ENCODE measurements at places on chromosomes 3 and 15.
A peak's percentile ranks its signal among the peaks of the same experiment; 100 is the strongest.

DNA sequence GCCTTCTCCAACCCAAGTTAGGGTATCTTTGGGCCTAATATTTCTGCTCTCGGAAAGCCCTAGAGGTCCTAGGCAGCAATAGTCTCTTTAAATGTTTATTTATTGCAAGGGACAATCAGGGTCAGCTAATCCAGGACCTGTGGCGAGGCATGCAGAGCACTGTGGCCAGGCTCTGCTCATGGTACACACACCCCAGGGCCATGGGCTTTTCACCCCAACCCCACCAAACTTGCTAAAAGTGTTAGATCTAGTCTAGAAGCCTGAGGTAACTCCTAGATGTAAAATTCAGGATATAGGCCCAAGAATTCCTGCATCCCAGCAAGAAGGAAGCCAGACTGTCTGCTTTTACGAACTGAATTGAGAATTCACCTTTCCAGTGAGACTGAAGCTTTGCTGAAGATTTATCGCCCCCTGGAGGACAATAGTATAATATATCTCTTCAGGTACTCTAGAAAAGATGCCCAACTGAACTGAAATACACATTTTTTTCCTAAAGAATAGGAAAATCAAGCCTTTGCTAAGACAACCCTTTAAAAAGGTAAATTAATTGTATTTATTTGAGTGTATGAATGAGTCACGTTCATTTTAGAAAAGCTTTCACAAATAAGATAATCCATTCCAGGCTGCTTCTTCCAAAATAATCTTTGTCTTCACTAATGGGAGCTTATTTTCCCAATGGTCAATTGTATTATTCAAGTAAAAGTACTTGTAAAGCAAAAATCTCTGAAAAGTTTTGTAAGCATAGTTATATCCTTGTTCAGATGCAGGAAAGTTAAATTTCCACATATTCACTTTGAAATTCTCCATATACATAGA is 89.8 kb downstream of the LRRC3B start:
- peak; percentile 29 for DNase-seq

DNA sequence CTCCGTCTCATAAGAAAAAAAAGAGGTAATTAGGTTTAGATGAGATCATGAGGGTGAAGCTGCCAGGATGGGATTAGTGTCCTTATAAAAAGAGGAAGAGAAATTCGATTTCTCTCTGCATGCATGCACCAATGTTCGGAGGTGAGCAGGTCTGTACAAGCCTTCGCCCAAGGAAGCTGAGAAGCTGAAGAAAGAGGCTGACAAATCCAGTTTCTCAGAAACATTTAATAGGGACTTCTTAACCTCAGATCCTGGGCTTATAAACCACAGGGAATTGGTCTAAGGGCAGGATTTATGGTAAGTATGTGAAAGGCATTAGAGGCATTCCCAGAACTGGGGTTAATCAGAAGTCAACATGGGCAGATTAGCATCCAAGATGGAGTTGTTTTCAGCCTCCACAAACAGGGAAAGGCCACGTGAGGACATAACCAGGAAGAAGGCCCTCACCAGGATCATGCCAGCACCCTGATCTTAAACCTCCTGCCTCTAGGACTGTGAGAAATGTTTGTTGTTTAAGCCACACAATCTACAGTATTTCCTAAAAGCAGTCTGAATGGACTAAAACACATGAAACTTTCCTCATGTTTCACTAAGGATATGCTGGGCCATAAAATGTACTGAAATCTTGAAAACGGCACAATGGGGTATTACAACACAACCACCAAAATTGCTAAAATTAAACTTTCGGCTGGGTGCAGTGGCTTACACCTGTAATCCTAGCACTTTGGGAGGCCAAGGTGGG is 11.3 kb downstream of the SHISA5 start:
- no peak for DNase-seq

DNA sequence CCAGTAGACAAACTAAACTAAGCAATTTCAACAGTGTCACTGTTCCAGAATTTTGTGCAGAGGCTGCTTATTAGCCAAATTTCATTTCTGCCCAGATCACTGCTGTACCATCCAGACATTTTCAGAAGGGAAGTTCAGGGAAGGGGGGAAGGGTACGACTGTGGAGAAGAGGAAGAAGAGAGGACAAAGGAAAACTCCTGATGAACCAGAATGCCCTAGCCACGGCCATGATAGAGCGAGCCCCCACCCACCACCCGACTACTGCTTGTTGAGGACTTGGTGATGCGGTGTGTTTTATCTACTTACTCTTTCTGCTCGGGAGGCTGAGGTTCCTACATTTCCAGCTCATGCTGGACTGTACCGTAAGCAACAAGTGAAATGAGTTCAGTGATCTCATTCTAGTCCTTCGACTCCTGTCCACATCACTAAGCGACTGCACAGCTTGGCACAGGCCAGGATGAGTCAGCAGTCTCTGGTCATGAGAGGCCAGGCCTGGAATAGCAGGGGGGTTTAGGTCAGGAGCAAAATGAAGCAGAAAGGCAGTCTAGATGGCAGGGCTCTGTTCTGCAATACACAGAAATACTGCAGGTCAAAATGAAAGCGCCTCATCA is 330.8 kb downstream of the TIGIT start:
- DNase-seq = no peak

GRCh38 chr3:53092942-53093341 is 37.3 kb downstream of the RFT1 start:
- DNase-seq = no peak

DNA sequence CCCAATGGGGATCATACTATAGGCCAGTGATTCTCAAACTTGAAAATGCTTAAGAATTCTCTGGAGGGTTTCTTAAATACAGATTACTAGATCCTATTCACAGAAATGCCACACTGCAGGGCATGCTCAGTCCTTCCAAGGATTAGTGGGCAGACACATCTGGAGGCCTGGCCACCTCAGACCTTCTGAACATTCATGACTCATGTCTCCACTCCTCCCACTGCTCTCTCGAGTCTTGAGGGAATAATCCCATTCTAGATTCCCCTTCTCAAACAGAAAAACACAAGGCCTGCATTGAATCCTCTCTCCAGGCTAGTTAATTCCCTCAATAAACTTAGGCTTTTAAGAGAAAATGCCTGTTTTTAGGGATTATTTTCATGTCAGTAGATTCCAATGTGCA is 22.1 kb downstream of the ZNF621 start:
- DNase-seq = no peak

DNA sequence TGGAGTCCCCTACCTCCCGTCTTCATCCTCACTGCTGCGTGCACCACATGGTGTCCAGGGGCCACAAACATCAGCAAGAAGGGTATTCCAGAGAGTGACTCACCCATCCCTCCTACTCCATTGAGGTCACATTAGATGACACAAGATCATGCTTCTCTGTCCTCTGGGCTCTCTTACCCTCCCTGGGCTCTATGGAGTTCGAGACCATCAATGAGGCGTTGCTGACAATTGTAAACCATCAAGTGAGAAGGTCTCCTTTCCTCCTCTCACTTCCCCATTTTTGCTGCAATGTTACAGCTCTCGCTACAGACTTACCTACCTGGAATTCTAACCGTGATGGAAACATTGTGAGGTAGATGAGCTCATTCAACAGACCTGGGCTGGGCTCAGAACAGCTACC is 51.7 kb downstream of the HMCES start:
- DNase-seq = no peak

DNA sequence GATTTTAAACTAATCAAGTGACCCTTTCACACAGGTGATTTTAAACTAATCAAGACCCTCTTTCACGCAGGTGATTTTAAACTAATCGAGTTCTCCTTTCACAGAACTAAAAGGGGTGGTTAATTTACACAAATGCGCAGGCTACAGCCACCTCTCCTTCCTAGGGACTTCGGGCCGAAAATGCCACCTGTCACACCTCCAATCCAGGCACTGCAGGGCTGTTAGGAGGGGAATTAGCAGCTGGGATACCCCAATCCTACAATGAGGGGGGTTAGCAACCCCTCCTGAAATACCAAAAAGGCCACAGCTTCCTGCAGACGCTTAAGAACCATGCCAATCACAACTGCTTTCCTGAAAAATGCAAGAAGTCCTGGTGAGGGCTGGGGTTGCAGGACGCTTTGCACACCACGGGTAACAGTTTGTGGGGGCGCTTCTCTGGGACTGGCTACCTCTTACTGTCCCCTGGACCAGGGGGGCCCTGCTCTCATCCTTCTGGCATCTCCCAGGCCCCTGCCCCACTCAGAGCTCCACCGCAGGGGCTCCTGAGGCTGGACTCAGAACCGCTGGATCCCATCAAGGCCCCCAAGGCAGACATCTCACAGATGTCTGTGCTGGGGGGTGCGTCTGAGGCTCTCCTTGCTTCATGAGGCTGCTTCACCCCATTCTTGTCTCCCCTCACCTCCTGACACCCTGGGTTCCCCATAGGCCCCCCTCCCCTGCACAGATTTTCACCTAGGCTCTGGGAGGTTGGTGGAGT is 145.9 kb downstream of the OR4M2 start:
- DNase-seq = no peak

DNA sequence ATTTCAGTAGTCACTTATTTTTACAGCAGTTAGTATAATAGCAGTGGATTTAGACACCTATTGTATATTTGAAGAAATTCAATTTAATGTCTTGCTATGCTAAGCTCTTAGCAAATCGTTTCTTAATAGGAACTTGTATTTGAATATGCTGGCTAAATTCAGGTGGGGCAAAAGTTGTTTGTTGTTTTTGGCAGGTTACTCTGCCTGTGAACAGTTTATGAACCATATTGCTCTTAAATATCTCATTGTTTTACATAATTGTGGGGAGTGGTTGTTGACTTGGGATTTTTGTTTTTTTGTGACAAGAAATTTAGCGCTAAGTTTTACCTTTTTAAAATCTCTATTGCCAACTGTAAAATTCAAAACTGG is 43.4 kb downstream of the NR2C2 start:
- no peak for DNase-seq

DNA sequence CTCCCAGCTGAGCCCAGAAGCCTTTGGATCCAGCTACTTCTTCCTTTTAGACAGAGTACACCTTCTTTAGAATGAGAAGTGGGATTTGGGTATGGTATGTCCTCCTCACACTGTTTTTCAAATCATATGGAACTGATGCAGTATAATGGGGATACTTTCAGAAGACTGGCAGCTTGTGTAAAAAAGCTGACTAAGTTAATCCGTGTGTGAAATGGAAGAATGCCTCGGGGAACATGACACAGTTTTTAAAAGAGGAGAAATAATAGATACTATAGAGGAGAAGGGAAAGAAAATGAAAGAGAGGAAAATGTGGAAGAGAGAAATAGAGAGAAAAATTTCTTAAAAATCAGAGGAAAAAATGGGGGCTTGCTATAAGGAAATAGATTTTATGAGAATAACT is 47.7 kb downstream of the TUSC7 start:
- no peak for DNase-seq

GRCh38 chr15:67892559-67893377 is 52.9 kb upstream of the RNU6-1 start:
- no peak for DNase-seq
